Stimulated activated CD4-positive, alpha-beta T cell treated with anti-CD3 and anti-CD28 coated beads, Interleukin-1b, Interleukin-23, amount 100 ng/mL, for 1 hour (primary cell): ENCODE measurements at places on chromosomes 13 and 19.

DNA sequence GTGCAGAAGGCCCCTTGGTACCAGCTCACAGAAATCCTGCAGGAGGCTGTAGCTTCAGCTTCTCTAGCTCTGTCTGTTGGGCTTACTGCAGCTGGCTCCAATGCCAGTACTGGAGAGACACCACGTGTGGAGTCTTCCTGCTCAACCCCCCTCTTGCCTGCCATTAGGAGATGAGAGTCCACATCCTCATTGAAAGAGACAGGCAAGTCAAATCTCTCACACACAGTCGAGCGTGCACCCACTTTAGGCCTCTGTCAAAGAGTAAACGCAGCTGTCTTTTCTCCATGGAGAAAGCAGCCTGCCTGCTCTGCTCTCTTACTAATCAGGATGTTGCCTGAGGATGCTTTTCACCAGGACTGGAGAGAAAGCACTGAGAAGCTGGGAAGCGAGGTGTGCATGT lies 523.0 kb upstream of the NBEA start:
- DNase-seq = no peak

DNA sequence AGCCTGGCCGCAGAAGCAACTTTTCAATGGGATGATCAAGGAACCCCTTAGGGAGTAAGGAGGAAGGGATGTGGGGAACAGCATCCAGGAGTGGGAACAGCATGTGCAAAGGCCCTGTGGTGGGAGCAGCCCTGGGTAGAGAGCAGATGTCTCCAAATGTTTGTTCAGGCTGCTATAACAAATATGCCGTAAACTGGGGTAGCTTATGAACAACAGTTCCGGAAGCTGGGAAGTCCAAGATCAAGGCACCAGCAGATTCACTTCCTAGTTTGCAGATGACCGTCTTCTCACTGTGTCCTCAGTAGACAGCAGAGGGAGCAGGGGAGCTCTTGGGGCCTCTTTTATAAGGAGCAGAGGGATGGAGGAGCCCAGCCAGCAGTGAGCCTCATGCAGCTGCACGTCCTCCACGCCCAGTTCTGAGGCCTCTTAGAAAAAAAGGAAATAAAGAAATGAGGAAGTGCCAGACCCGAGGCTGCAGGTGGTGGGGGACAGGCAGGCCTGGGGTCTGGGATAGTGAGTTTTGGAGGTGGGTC lies 4.2 kb upstream of the LRRC25 start:
- no peak for DNase-seq

GRCh38 chr19:46718157-46718933 lies 1.4 kb upstream of the PRKD2 start:
- DNase-seq = no peak

GRCh38 chr19:44653977-44654774 lies 10.5 kb downstream of the PVR start:
- DNase-seq = peak; percentile 33

- no peak for DNase-seq
Measured at GRCh38 chr13:27973291-27973690, 4.2 kb upstream of the CDX2 start.

- no peak for DNase-seq
Measured at GRCh38 chr19:18607226-18608101, 865 bp upstream of the CRLF1 start.

- no peak for DNase-seq
Measured at GRCh38 chr13:60794751-60795150, 397.7 kb downstream of the TDRD3 start.

GRCh38 chr19:17112700-17113099 lies 37.1 kb downstream of the MYO9B start:
- DNase-seq = no peak

GRCh38 chr13:85194482-85194881 lies 604.7 kb downstream of the SLITRK6 start:
- no peak for DNase-seq

DNA sequence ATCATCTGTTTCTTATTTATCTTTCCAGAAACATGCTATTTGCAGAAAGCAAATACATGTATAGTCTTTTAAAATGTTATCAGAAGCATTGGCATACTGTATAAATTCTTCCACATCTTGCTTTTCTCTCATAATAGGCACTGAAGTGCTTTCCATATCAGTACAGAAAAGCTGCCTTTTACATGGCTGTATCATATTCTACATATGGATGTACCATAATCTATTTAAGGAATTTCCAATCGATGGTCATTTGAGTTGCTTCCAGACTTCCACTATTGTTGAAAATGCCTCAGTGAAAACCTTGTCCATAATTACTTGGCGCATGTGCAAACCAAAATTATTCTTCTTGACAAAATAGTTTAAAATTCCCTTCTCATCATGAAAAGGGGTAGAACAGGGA lies 272.5 kb downstream of the LHFPL6 start:
- no peak for DNase-seq

- no peak for DNase-seq
Measured at GRCh38 chr13:44780591-44781280, 204.6 kb upstream of the TSC22D1 start.

GRCh38 chr19:53517114-53517741 lies 20.7 kb upstream of the ZNF331 start:
- DNase-seq = no peak

DNA sequence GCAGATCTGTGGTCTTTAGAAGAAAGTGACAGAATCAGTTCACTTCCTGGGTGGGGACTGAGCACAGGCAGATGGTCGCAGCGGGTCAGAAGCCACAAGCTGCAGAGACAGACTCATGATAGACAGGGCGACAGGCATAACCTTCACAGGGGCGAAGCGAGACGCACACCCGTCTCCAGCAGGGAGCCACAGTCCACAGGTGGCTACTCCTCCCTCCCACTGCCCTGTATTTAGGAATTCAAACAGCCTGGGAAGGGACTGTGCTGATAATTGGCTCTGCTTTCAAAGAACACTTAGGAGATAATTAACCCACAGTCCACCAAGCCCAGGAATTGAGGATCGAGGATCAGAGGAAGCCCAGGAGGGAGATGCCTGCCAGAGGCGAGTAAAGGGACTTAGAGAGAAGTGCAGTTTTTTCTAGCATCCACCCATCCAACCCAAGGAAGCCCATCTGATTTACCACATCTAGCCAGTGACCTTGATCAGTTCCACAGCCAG lies 23.2 kb downstream of the RFX2 start:
- DNase-seq = no peak

GRCh38 chr13:77584106-77584505 lies 48.6 kb downstream of the SCEL start:
- DNase-seq = no peak

DNA sequence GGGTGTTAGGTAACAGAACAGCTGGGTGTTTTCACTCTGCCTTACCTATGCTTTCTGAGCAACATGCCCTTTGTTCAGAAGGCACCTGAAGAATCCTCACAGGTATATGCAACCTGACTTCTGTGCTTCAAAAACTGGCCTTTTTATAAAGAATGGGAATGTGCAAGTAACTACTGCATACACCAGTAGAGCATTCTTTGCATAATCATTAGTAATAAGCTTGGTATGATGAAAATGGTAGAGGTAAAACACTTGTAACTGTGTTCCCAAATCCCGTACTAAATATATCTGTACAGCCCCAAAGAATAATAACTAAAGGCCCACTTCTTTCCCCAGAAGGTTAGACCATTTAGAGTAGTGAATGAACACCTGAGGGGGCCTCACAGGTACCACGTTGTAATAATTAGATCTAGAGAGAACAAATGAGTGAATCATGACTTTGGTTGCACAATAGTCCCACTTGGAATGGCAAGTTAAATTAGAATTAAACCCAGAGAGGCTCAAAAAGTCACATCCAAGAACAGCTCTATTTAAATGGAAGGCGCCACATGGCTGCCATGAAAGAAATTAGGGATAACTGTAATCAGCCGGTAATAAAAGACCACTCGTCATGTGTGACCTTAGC lies 413.9 kb downstream of the KLF12 start:
- no peak for DNase-seq

DNA sequence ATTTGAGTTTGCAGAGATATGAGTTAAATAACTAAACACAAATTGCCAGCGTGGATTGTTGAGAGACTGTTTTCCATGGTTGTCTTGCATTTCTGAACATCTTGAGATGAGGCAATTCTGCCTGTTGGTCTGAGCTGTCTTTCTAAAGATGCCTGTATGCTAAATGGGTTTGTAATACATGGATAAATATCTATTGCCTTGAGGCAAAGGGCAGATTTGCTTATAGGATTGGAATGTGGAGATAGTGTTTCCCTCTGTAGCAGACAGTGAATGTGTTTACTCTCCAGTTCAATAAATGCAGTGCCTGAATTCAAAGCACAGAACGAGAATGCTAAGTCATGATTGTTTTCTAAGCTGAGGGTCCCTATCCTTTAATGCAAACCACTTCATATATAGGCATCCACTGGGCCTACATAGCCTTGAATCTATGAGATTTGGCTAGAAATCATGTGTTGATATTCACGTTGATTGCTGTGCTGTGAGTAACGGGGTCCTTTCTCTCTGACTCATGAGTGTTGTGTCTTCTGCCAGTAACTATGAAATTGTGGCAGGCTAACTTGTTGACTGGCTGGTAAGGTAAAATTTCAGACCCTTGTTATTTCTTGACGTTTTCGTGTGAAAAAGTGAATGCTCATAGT lies 2554.8 kb downstream of the PCDH9 start:
- no peak for DNase-seq

GRCh38 chr13:112756967-112757758 lies 67.3 kb downstream of the ATP11A start:
- no peak for DNase-seq

DNA sequence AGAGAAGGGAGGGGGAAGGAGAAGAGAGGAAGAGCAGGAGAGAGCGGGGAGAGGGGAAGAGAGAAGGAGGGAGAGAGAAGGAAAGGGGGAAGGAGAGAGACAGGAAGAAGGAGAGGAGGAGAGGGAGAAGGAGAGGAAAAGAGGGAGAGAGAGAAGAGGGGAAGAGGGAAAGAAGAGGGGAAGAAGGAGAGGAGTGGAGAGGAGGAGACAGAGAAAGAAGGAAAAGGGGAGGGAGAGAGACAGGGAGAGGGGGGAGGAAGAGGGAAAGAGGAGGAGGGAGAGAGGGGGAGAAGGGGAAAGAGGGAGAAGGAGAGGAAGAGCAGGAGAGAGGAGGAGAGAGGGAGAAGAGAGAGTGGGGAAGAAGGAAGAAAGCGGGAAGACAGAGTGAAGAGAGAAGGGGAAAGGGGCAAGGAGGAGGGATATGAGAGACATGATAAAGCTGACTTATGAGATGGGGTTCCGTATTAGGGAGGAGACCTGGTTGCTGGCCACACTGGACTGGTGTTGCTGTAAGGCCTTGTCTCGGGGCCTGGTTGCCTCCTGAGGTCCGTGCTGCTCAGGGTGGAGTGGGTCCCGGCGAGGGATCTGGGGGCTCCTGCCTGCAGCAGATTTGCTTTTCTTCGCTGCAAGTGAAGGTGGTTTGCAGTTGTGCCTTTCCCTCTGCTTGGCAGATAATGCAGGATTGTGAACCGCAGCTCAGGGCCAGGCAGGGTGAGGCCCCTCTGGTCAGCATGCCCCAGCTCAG lies 139.5 kb downstream of the TEX29 start:
- no peak for DNase-seq

GRCh38 chr13:28568286-28568685 lies 73.4 kb upstream of the FLT1 start:
- no peak for DNase-seq

DNA sequence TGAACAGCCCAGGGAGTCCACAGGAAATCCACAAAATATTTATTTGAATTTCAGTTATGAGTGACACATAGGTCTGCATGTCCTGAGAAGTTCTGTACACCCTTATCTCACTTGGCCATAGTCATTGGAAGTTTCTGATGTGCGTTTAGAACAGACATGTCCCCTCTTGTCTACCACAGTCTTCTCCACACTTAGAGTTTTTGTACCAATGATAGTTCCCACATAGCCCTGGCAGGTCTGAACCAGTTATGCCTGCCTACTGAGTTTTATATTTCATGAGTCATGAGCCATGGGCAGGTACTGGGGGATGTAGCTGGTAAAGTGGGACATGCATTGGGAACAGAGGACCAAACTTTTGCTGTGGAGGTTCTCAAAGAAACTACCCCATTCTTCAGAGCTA lies 11.3 kb downstream of the ZNF132 start:
- no peak for DNase-seq
